ENCODE measurements at places on chromosomes 5 and 9.

DNA sequence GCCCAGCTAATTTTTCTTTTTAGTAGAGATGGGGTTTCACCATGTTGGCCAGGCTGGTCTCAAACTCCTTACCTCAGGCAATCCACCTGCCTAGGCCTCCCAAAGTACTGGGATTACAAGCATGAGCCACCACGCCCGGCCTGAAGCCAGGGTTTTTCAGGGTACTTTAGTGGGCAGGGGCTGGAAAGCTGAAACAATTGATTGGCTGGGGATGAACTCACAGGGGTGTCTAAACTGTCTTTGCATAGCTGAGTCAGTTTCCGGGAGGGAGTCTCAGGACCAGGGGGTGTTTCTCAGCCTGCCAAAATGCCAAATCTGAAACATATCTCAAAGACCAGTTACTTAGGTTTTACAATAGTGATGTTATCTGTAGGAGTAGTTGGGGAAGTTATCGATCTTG, 46.1 kb downstream of the PRUNE2 start:
- DNase-seq = no peak

GRCh38 chr5:144313147-144313726, 142.6 kb downstream of the KCTD16 start:
- DNase-seq = no peak

- DNase-seq = no peak
Measured at GRCh38 chr5:64775291-64775690, 6.6 kb downstream of the CWC27 start.

DNA sequence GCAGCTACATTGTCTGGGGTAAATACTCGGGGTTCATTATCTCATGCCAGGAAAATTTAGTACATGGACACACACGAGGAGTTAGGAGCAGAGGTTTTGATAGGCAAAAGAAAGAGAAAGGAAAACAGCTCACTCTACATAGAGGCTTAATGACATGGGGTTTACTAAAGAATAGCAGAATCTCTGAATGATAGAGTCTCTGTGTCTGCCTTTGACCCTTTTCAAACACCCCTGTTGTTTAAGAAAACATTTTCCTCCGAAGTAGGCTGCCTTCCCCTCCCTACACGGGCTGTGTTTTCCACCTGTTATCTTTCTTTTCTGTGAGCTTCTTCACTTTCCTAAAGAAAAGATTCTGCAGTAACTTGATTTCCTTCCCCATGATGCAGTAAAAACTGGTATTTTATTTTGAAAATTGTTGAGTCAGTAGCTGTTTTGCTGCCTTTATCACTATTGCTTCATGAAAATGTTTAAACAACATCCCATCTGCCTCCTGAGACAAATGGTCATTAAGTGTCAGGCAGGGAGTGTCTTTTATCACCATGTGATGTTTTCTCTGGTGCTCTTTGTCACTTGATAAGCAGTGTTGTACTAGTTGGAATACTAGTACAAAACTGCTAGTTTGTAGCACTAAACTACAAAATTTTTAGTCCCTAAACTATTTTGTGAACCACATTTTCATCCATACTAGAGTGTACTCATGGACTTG, 76.6 kb downstream of the PPIC start:
- DNase-seq = no peak

DNA sequence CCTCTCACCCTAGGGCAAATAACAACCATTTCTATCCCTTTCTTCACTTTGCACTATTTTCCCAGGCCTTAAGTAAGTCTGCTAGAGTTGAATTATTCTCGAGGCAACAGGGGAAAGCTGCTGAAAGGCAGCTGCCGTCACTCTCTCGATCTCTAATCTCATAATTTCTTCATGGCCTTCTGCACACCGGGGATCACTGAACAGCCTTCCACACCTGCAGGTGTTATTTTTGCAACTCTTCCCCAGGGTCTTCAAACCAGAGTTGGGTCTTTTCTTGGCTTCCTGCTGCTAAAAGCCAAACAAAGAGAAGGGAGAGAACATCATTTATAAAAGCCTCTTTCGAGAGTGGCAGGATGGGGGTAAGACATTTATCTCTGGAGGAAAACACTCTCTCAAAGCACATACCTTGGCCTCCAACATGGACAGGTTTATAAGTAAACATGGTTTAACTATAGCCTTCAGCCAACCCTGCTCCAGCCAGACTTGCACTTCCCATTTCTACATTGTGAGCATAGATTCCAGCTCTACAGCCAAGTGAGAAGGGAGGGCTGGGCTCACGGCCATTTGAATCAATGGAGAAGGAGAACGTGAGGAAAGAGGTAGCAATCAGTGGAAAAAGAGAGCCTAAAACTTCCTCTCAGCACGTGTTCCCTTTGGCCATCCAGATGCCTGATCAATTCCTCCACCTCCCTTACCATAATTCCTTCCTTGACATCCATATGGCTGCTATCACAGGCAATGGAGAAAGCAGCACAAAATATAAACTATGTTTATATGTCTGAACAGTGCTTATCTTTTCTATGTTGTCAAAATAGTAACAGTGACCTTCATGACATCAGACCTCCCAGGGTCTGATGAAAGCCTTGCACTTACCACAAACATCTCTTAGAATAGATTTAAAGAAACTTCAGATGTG, 464.9 kb downstream of the TLE1 start:
- no peak for DNase-seq

Measured in AG04449 (cell line).